Right lobe of liver (tissue), 6 donors: ENCODE measurements at places on chromosomes 7 and 10.

DNA sequence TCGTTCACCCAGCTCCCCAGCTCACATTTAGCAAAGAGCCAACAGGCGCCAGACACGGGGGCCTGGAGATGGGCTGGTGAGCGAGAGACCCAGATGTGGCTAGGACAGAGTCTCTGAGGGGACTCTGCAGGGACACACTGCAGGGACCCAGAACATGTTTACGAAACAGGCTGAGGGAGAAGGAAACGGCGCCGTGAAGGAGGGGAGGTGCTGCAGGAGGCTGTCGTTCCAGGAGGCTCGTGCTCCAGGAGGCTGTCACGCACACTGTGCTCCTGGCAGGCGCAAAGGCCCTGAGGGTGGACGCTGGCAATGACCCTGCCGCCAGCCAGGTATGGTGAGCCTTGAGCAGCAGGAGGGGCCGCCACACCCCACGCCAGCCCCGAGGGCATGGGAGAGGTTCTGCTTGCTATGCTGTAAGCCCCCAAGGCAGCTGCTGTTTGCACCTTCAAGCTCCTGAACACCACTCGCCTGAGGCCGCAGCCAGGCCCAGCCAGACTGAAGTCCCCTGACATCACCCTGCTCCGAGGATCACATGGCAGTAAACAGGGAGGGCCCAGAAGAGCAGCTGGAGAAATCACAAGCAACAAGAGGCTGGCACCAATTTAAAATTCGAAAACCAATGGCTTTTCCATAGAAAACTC is 27.3 kb downstream of the ADAP1 start:
- DNase-seq: peak; percentile 37

GRCh38 chr10:129850790-129851189 is 113.3 kb downstream of the EBF3 start:
- no peak for DNase-seq

- DNase-seq: no peak
Measured at GRCh38 chr7:38374507-38374906, 101.1 kb upstream of the TARP start.

- no peak for DNase-seq
Measured at GRCh38 chr7:54858008-54858692, 99.1 kb upstream of the SEC61G start.

DNA sequence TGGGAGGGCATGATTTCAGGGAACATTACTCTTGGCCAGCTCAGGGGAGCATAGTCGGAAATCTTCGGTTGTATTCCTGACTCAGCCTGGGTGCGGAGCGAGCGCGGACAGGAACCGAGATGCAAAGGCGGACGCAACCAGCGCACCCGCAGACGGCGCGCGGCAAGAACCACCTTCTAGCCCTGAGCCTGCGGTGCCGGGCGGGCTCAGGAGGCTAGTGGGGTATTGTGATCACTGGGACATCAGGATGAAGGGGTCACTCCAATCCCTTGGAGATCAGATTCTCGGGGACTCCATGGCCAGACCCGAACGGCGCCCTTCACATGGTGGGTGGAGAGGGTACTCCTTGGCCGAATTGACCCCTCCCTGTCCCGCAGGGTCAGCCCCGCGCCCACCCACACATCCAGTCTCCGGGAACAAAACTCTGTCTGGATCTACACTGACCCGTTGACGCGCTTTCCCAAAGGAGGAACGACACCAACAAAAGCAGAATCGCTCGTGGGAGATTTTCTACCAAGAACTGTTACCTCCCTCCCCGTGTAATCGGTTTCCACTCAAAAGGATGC is 730.5 kb downstream of the ZWINT start:
- DNase-seq: no peak

DNA sequence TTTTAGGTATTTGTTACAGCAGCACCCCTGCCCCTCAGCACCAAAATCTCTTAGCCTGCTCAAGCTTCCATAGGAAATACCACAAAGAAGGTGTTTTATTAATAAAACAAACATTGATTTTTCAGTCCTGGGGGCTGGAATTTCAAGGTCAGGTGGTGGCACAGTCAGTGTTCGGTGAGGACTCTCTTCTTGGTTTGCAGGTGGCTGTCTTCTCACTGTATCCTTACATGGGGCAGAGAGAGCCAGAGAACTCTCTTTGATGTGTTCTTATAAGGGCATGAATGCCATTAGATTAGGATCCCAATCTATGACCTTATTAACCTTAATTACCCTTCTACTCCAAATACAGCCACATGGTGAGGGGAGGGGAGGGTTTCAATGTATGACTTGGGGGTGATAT is 112.3 kb upstream of the PFKP start:
- DNase-seq: no peak

DNA sequence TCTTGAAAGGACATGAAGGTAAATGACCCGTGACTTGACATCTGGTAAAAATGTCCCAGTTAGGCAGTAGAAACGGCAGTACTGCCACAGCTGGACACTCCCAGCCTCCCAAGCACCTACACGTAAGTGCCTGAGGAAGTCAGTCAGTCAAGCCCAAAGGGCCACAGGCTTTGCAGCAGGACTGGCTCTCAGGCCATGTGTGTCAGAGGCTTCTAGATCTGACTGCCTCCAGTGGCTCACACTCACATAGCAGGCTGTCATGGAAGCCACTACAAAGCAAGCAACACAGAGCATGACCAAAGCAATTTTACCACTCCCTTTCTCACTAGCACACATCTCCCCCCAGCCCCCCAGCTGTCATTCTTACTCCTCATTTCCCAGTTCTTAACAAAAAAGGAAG is 17.8 kb upstream of the CCNJ start:
- DNase-seq: no peak

DNA sequence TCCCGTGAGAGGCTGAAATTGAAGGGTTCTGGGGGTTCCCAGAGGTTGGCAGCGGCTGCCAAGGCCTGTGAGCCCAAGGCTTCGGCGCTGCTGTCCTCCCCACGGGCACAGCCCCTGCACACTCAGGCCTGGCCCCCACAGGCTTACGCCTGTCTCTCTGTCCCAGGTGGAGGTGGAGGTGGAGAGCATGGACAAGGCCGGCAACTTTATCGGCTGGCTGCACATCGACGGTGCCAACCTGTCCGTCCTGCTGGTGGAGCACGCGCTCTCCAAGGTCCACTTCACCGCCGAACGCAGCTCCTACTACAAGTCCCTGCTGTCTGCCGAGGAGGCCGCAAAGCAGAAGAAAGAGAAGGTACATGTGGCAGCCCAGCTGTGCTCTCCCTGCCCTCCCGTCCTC is 43.1 kb upstream of the LRRC4 start:
- DNase-seq: no peak

- DNase-seq: no peak
Measured at GRCh38 chr7:107047902-107048782, 3.6 kb downstream of the PRKAR2B start.

- DNase-seq: no peak
Measured at GRCh38 chr10:120156614-120157274, 264.2 kb downstream of the SEC23IP start.

- no peak for DNase-seq
Measured at GRCh38 chr10:62390497-62391176, 16.5 kb downstream of the ZNF365 start.

DNA sequence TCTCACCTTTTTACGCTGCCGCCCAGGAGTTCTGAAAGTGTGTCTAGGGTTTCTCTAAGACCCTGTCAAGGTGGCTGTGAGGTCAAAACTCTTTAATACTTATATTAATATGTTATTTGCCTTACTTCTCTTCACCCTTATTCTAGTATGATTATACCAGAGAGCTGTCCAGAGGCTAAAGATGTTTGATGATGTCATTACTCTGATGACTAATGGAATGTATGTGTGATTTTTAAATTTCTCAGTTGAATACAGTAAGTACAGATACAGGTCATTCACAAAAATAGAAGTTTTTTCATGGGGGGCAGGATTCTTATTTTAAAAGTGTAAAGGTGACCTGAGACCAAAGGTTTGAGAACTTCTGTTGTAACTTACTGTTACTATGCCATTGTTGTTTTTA is 150.6 kb upstream of the FOXP2 start:
- no peak for DNase-seq

DNA sequence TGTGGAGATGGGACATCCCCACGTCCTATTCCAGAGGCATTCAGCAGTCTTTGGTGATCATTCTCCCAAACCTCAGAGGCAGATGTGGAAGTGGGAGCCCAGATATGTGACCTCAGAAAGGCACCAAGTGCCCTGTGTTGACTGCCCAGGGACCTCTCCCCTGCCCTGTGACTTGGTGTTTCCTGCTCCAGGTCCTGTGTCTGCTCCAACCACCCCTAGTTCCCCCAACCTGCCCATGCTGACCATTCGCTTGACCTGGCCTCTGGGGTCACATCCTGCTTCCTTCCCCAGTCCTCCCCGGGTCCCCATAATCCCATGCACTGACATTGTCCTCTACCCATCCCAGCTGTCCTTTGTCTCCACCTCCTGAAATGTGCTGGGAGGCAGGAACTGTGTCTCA is 7.6 kb downstream of the CYP26A1 start:
- DNase-seq: no peak

GRCh38 chr10:73017955-73018480 is 63.4 kb upstream of the PLA2G12B start:
- DNase-seq: no peak

DNA sequence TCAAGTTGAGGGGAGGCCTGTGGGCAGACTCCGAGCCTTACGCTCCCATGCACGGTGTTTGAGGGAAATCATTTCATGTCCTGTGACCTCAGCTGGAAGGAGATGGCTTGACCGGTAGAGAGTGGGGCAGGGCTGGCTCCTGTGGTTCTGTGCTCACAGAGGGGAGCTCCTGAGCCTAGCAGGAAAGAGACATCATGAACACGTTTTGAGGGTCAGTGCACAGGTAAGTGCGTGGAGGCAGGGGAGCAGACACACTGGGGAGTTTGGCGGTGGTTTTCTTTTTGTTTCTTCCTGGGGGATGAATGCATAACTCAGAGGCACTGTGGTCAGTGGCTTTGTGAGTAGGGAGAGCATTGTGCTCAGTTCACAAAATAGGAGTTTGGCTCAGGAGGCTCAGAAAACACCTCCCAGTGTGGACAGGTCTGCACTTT is 22.5 kb downstream of the ADCY1 start:
- no peak for DNase-seq

- DNase-seq: no peak
Measured at GRCh38 chr10:77522268-77522809, 115.3 kb downstream of the KCNMA1 start.

- no peak for DNase-seq
Measured at GRCh38 chr7:5360451-5360850, 63.2 kb downstream of the TNRC18 start.

DNA sequence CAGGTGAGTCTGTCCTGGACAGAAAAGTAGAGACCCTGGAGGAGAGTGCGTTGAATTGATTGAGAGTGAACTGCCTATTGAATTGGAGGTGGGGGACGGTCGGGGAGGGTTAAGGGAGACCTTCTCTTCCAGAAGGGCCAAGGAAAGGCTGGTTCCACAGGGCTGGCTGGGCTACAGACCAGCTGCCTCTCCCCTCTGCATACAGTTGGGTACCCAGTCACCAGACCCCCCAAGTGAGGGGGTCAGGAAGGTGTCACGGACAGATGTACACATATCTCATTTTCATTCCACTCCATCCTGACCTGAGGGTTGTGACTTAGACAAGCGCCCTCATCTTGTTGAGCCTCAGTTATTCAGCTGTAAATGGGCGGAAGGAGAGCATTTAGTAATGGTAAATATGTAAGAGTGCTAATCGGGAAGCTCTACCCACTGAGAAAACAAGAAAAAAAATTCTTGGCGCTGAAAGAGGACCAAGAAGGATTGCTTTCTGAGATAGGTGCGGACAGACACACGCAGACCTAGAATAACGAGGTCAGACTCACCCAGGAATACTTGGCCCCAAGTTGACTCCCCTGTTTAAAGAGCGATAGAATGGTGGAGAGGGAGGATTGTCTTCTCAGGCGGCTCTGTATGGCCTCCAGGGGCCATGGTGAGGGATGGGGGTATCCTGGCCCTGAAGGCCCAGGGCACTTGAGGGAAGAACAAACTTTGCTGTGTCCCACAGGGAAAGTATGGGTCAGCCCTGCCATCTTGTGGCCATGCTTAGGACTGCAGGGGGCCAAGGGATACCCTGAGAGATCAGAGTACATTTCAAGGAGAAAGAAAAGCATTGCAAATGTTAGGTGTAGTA is 7.2 kb upstream of the MBL2 start:
- DNase-seq: peak; percentile 75

DNA sequence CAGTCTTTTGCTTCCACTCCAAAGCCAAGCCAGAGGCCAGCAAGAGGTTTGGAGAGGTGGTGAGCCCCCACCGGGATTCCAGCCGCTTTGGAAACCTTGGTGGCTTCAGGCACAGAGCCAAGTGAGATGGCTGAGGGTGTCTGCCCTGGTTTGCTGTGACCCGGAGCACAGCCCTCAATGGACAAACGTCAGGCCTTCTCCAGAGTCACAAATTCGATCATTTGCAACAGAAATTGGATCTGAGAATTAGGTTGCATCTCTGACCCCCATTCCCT is 885 bp upstream of the NKX1-2 start:
- DNase-seq: no peak

GRCh38 chr10:33334153-33334804 is at the start of gene NRP1:
NRP1 (minus strand) TSS chr10:33334667; CDS start chr10:33334382, 285 bp downstream.
- DNase-seq: peak; percentile 35

- no peak for DNase-seq
Measured at GRCh38 chr7:148211740-148212151, 378.8 kb upstream of the C7orf33 start.

DNA sequence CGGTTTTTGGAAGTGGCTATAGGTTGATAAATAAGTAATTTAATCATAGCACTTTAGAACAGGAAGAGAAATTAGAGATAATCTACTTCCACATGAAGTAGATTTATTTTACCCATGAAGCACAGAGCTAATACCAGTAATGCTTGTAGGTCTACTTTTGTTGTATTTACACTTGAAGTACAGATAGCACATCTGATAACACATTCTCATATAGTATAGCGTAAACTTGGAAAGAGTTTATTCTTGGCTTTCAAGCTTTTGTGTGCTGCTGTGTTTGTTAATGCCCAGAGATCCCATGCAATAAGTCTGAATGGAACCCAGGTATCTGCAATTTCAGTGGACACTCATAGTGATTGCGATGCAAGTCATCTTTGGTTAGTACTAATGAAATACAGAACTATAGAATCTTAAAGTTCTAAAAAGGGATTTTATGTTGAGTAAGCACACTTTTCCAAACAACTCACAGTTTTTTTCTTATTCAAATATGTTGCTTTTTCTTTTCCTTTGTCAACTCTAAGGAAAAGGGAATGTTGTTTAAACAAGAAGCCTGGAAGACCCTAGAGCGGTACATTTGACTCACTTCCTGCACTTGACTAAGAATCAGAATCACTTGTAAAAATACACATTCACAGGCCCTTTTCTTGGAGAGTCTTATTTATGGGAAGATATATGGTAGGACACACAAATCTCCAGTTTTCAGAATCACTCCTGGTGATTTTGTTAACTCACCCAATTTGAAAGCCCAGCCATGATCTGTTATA is 105.8 kb downstream of the GNAI1 start:
- no peak for DNase-seq

- no peak for DNase-seq
Measured at GRCh38 chr7:104255194-104255593, 47.4 kb upstream of the ORC5 start.
